Gastrocnemius medialis (tissue), 4 donors: ENCODE measurements at places on chromosomes 4 and X. TPM values are rescaled to one million over a fixed set of nuclear protein-coding genes. Genes with fewer than 3 reads are reported as not detected.

The PLXNB3 gene
- total RNA-seq = 1.1 TPM

The GAB3 gene
- total RNA-seq = 1.1 TPM

The MSX1 gene
- total RNA-seq = 3.4 TPM

The PCDH18 gene
- total RNA-seq = 7.2 TPM

- no peak for DNase-seq
Measured at GRCh38 chr4:40378619-40379018, 43.5 kb downstream of the CHRNA9 start.

DNA sequence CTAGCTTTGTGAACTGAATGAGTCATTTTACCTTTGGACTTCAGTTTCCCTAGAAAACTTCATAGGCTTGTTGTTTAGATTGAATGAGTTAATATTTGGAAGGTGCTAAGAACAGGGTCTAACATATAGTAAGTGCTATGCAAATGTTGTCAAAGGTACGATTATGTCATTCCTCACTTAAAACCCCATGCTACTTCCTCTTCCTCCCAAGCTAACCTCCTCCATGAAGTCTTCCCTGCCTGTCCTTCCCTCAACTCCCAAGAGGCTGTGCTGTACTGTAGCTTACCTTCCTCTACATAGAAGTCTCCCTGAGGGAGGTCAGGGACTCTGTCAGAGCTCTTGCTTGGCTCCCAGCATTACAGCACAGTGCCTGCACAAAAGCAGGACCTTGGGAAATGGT lies 103.4 kb upstream of the PJA1 start:
- no peak for DNase-seq

DNA sequence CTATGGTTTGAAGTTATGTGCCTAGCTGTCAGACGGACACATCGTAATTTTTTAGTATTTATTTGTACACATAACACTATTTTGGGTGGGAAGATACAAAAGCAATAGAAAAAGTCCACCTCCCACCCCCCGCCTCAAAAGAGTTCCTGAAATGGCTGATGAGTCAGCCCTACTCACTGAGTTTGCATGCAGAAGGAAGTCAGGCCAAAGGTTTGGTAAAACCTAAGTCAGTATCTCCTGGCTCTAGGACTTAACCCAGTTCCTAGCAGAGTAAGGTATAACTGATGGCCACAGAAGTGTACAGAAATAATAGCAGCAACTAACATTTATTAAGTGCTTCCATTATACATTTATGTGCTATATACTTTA lies 2.9 kb upstream of the KLHL2 start:
- DNase-seq = no peak

- no peak for DNase-seq
Measured at GRCh38 chr4:123343400-123344041, 53.1 kb upstream of the SPRY1 start.
